Right atrium auricular region (tissue), 2 donors: ENCODE measurements at places on chromosomes 3 and 15.
A peak's percentile ranks its signal among the peaks of the same experiment; 100 is the strongest.

DNA sequence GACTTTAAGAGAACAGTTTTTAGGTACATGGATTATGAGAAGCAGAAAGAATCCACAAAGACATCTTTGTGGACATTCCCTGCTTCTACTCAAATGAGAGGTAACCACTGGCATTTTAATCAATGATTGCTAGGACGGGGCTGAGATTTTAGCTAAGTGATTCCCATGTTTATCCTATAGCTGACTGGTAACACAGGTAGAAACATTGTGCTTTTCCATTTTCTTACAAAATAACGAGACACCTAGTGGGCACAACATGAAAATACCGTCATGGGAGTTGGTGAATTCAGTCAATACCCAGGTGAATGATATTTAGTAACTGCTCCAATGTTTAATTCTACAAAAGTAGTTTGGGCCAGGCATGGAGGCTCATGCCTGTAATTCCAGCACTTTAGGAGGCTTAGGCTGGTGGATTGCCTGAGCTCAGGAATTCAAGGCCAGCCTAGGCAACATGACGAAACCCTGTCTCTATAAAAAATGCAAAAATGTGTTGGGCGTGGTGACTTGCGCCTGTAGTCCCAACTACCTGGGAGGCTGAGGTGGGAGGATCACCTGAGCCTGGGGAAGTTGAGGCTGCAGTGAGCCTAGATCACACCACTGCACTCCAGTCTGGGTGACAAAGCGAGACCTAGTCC, 37.2 kb upstream of the DENND4A start:
- no peak for DNase-seq

GRCh38 chr3:14253707-14254382, 75.2 kb downstream of the LSM3 start:
- no peak for DNase-seq

- no peak for DNase-seq
Observed at GRCh38 chr15:77497110-77497737, 76.5 kb downstream of the HMG20A start.

DNA sequence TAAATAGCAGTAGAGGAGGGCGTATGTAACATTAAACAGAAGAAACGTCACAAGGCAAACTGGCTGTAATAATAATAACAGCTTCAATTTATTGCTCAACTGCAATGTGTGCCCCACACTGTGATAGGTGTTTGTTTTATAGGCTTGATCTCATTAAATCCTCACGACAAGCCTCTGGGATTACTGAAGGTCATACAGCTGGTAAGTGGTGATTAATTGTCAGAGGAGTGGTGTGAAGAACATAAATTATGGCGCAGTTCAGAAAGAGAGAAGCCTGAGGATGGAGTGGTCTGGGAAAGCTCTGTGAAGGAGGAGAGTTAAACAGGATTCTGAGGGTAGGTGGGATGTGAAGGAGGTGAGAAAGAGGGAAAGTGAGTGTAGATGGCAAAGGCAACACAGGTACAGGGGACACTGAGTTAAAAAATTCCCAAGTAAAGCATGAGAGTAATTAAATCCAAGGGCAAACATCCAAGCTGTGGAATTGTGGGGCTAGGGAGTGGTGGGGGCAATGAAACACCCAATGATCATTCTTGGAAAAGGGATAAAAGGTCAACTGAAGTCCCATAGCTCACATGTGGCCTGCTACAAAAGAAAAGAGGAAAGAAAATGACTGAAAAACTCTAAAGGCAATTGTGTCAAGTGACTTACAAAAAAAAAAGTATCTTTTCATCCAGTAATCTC, 16.5 kb upstream of the GLCE start:
- DNase-seq = no peak

DNA sequence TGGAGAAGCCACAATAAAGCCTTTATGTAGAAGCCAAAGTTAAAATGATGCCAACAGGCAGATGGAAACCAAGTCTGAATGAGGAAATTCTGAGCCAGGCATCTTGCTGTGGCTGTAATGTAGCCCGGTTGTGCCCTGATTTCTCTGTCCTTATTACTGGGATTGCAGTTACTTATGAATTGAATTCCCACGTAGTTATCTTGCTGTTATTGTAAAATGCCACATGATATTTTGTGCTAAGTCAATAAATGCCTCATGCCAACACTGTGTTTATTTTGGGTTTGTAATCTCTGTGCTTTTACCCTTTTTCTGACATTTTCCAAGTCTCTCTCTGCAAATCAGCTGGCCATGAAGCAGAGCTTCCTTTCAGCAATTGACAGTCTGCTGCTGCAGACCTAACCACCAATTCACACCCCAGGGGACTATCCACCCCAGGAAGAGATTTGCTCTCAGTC, 486.1 kb upstream of the GOLIM4 start:
- DNase-seq = no peak

DNA sequence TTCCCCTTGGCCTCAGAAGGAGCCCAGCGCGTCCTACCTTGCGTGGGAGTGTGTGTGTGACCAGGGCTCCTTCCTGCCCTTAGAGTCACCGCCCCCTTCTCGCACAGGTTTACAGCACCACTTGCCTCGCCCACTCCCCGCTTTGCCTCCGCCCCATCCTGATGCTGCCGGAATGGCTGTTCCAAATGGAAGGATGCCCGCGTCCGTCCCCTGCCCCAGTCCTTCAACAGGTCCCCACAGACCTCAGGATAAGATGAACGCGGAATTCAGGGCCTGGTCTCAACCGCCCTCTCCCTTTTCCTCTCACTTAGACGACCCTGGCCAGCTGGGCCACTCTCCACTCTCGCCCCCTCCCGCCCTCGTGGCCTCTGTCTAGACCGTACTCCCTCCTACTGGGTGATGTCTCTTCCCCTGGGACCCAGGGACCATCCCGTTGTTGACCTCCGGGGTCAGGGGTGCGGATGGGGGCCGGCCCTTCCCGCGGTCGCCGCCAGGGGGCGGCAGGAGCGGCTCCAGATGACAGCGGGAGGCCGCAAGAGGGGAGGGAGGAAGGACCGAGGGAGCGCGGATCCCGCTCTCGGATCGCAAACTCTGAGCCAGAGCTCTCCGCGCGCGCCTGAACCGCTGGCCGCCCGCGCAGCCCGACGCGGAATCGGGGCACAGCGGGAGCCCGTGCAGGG, at the start of gene THSD4:
TSS of gene THSD4 (plus strand) at position 585 of the 680 bp plus-strand sequence.
- DNase-seq = no peak

GRCh38 chr15:87877822-87878542, 378.6 kb downstream of the NTRK3 start:
- DNase-seq = no peak

DNA sequence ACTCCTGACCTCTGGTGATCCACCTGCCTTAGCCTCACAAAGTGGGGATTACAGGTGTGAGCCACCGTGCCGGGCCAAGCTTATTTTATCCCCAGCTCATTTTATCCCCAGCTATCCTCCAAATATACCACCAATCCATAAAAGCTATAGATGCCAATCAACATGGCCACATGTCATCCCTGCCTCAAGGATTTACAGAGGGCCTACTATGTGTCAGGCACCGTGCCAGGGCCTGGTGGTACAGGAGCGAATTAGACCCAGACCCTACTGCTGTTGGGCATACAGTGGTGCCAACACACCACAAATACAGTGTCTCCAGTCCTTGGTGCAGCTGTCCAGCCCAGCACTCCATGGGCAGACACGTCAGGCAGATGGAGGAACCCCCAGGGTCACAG, 73.4 kb downstream of the SCN5A start:
- no peak for DNase-seq

GRCh38 chr3:14959359-14959943, 12.1 kb downstream of the NR2C2 start:
- no peak for DNase-seq

DNA sequence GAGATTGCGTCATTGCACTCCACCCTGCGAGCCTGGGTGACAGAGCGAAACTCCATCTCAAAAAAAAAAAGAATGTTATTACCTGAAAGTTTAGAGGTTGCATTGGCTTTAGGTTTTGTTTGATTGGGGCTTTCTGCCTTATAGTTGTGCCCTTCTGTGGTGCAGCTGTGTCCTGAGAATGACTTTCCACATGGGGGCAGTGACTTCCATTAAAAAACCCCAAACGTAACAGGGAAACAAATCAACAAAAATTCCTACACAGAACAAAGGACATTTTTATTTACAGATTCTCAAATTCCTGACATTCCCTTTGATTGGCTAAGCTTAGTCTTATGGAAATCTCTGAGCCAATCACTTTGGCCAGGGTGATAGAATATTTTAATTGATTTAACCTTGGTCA, 154.1 kb upstream of the GPR149 start:
- no peak for DNase-seq

GRCh38 chr15:70726753-70727152, 36.6 kb downstream of the UACA start:
- DNase-seq = no peak

DNA sequence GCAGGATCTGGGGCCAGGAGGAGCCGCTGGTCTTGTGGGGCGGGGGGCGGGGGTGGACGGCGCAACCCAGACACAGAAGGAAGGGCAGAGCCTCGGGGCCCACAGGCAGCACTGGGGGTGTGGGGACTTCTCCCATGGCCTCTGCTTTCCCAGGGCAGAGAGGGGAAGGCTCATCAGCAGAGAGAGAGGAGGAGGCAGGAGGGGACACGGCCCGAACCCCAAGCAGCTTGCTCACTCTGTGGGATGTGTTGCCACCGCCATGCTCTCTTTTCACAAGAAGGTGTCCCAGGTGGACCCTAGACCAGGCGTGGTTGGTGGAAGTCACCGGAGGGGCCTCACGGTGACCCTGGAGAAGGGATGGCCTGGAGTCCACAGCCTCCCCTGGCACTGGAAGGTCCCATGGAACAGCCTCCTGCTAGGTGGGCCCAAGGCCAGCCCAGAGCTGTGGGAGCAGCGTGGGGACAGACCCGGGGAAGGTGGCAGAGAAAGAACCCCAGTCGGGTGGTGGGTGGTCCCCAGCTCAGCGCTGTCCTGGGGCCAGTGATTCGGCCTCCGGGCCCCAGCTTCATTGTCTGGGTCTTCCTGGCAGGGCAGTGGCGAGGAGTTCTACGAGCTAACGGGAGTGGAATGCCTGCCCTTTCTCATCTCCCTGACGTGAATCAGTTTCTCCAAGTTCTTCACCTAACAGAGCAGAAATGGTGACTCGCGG, 46.8 kb upstream of the PCSK6 start:
- peak; percentile 36 for DNase-seq

DNA sequence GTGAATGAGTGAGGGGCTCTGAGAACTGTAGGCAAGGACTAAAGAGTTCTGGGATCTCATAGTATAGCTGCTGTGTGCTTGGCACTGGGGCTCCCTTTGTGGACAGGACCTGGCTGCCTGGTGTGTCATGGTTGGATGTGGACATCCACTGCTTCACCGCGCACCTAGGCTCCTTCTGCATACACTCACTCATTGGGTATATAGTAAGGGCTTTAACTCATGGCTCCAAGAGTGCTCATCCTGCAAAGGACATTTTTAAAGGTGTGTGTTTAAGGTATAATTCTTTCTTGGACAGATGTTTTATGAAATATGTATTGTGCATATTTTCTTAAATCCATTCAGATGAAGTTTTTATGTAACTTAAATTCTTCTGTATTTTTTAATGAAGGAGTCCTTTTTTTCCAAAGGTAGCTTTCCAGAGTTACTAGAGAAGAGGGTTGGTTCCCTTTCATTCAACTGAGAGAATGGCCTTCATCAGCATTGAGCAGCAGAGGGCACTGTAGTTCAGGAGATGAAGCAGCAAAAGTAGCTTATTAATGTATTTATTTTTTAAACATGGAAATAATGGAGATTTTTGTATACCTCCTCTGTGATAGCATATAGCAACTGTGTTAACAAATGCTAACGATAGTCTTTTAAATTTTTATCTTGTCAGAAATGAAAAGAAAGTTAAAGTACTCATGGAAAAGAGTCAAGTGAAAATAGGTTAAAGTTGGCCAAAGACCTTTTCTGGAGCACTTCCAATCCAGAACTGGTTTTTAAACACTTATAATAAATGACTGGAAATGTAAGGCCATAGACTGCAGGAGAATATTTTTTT, 25.2 kb downstream of the OXNAD1 start:
- no peak for DNase-seq

GRCh38 chr3:144332868-144333267, 361.2 kb downstream of the DIPK2A start:
- no peak for DNase-seq

GRCh38 chr3:86168512-86168911, 822.4 kb downstream of the VGLL3 start:
- DNase-seq = no peak

DNA sequence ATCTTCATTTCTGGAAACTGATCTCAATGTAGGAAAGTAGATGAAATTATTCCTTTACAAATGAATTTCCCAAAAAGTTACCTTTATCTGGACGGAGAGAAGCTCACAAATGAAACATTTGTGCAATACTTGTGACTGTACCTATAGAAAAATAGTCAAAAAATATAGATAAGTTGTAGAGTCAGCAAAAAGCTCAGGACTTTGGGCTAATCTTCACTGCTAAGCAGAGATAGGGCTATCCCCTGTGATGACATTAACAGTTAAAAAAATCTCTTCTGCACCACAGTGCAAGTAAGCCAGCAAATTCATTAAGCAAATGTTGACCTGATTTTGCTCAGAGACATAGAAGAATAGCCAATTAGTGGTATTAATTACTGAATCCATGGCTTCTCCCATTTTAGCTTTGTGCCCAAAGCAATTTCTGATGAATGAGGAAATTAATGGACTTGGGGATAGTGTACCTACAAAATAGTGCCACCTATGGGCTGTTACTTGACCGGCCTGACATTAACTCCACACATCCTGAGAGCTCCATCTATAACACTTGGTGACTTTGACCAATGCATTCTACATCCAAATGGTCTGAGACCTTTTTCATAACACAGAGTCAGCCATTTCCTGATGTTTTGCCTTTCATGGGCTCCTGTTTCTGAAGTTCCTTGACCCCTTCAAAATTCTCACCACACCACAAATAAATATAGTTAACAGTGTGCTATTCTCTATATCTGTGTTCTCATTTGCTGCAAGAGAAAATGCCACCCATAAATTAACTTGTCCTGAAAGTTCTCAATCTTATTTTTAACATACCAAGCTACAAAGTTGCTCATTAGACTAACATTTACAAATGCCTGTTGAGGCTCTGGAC, 105.0 kb downstream of the SSR3 start:
- DNase-seq = no peak

GRCh38 chr15:63163217-63163616, 5.9 kb upstream of the RPS27L start:
- DNase-seq = peak; percentile 50

DNA sequence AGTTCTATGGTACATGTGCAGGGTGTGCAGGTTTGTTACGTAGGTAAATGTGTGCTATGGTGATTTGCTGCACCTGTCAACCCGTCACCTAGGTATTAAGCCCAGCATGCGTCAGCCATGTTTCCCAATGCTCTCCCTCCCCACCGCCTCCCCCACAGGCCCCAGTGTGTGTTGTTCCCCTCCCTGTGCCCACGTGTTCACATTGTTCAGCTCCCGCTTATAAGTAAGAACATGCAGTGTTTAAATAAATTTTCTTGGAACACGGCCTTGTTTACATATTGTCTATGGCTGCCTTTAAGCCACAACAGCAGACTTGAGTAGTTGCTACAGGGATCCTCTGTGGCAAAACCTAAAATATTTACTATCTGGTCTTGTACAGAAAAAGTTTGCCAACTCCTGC, 41.3 kb upstream of the CORO2B start:
- no peak for DNase-seq
